ENCODE measurements at places on chromosomes 7 and 10. TPM values are rescaled to one million over a fixed set of nuclear protein-coding genes. Genes with fewer than 3 reads are reported as not detected.
A peak's percentile ranks its signal among the peaks of the same experiment; 100 is the strongest.

- DNase-seq = no peak
These were observed 257.6 kb upstream of the LRGUK start for GRCh38 chr7:133869556-133869955.

DNA sequence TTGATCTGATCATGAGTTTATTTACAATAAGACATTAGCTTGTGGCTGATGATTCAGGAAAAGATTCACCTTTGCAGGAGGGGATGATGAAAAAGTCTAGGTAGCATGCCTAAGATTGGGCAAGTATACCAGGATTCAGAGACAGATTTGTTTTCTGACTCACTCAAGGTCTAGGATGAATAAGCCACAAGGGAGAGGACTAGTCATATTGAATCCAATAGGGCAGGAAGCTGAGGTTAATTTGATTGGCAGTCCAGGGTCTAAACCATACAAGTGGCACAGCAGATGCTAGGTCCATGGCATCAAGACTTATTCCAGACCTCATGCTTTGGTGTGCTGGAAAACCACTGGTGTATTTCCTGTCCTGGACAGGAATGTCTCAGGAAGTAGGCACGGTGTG lies 1133.4 kb downstream of the XPNPEP1 start:
- DNase-seq = no peak

DNA sequence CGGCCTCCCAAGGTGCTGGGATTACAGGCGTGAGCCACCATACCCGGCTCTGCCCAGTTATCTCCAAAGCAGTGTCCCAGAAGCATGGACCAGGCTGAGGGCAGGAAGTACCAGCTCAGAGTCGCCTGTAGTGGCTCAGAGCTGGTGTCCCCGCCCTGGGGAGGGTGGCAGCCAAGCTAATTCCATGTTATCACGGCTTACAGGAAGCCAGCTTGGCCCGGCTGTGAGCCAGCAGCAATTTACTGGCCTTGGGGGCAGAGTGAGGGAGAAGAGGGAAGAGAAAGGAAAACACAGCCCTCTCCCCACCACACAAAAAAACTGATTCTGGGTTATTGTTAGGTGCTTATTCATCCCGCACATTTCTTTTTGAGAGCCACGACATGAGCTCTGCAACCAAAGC lies 88.1 kb downstream of the HIP1 start:
- no peak for DNase-seq

- DNase-seq = no peak
These were observed 22.4 kb downstream of the CFAP69 start for GRCh38 chr7:90267263-90267858.

DNA sequence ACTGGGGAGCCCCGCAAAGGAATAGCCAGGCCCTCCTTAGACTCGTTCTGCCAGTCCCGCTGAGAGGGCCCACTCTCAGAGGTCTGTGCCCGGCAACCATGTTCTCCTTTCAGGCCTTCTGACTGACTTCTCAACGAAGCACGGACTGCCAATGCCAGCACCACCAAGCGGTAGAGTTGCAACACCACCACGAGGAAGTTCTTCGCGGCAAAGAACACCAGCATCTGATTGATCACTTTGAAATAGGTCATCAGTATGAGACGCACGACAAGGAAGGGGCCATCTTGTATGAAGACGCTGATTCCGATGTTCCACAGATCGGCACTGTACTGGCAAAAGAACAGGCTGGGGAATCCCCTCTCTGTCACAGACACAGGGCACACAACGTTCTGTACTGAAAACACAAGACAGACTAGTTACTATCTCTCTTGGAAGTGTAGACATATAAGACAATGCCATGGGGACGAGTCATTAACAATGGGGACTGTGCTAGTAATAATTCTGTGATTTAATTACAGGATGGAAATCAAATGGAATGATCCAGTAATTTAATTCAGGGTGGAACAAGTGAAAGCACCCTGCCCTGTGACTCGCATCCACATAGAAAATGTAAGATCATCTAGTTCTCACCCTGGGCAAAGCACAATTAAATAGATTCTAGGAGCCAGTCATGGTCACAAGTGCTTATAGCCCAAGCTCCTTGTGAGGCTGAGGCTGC lies 42.7 kb downstream of the TMEM26 start:
- DNase-seq = no peak

DNA sequence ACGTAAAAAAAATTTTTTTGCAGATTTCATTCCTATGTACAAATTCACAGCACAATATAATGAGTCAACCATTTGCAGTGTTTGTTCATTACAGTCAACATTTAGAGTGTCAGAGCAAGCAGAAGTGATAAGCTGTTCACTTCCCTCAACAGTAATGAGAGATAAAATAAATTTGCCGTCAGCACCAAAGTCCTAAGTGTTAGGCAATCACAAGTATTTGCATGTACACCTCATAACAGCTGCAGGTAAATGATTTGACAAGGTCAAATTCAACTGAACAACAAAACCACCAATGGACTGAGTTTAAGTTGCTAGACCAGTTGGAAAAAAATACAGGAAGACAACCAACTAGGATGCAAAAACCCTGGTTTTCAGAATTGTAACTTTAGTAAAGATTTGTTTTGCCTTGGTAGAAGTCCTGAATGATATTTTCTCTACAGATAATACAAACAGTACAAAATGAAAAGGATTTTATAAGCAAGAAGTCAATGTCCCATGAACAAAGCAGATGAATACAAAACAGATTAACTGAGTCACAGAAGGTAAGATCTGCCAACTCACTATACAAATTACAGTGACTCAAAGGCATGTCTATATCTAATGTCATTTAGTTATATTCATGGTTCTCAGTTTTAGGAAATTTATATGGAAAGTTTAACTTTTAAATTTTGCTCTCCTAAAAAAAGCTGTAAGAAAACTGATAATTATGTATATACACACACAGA lies 10.4 kb downstream of the RAPGEF5 start:
- DNase-seq = no peak

DNA sequence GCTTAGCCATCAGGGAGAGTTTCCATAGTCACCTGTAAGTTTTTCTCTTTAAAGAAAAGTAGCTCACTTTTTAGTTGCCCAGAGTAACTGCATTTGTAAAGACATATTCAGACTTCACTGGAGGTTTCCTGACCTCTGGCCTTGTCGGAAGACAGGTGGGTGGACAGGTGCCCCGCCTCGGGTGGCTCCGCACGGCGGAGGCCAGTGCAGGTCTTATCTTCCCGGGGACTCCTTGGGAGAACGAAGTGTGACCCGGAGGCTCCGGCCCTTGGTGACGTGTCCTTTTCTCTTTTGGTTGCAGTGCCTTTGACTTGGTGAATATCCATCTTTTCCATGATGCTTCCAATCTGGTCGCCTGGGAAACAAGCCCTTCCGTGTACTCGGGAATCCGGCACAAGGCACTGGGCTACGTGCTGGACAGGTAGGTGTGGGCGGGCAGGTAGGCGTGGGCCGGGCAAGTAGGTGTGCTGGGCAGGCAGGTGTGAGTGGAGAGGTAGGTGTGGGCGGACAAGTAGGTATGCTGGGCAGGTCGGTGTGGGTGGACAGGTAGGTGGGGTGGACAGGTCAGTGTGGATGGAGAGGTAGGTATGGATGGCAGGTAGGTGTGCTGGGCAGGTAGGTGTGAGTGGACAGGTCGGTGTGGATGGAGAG lies 75.8 kb downstream of the NKX6-2 start:
- no peak for DNase-seq

DNA sequence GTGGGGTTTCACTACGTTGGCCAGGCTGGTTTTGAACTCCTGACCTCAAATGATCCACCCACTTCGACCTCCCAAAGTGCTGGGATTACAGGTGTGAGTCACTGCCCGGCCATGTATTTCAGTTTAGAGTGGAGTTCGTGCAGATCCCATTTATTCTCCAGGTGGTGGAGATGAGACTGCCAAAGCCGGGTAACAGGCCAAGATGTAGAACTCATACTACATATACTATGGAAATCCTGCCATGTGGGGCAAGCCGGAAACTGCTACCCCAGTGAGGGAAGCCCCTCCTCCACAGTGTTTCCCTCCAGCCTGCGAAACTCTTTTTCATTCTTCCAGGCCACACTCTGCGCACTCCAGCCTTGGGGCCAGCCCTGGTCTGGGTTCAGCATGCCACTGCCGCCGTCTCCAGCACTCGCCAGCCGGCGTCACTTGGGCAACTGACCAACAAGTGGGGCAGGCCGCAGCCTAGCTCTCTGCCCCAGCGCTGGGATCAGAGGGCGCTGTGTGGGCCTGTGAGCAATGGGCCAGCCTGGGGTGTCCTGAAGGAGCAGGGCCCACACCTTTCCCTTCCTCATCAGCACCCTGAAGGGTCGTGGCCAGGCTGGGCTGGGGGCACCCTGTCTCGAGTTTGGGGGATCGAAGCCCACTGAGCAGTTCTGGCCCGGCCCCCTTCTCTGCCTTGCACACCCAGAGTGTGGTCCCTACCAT lies 122.0 kb downstream of the TRRAP start:
- peak; percentile 52 for DNase-seq

DNA sequence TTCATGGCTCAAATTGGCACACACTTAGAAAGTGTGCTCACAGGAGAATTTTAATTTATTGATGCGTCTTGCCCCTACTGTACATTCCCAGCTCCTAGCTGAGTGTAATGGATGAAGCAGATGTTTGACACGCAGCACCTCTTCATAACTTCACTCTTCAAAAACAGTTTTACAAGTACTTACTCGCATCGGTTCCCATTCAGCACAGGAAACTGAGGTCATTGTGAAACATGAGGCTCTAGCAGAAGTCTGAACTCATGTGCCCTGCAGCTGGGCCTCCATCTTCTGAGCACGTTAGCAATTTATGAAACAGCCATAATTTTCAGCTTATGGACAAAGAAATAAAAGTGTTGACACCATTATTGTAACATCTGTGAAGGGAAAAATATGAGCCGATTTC lies 558.9 kb upstream of the MGMT start:
- no peak for DNase-seq

- no peak for DNase-seq
These were observed 5.9 kb downstream of the ADK start for GRCh38 chr10:74156919-74157289.

DNA sequence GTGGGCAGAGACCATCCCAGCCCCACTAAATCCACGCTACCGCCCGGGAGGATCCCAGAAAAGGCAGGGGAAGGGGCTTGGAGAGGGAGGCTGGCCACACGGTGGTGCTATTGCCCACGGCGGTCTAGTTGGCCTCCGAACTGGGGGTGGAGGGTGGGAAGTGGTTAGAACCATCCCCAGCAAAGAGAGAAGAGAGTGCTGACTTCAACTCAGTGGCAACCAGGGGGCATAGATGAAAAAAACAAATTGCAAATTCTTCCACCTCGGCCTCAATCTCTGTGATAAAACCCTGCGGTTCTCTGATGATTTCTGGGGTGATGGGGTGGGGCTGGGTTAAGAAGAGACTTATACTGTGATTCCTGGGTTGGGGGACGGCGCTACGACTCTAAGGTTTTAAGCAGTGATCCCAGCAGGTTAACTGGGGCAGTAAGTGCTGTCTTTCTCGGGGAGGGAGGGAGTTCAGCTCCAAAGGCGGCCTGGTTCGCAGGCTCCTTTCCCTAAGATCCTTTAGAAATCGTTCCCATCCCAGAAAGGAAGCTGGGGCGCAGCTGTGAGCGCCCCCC lies 154.5 kb upstream of the LYZL2 start:
- DNase-seq = peak; percentile 83

DNA sequence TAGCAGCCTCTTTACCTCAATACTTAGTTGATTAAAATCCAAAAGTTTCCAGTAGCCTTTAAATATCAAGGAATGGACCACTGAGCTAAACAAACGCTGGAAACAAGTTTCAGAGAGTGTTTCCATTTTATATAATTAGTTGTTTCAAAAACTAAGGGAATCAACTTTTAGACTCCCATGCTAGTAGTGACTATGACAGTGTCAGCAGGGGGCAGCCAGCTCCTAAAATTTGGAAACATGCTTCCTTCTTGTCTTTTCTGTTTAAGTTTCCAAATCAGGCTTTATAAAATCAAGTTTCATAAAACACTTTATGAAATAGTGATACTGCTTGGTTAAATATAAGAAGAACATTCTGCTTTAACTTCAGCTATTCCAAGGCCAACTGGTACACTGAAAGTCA lies 138.2 kb upstream of the TMEM229A start:
- DNase-seq = no peak

DNA sequence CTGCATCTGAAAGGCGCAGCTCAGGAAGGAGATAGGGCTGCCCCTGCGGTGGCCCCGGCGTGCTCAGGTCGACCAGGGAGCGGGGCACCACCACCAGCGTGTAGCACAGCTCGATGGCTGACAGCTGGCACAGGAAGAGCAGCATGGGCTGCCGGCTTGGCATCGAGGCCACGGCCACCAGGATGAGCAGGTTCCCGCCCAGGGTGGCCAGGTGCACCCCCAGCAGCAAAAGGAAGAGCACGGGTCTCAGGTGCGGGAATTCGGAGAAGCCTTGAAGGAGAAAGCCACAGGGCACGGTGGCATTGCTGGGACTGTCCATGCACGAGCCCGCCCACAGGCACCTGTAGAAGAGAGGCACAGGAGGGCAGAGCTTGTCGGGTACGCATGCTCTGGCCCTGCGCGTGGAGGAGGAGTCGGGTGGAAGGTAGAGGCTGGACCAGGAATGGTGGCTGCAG lies 33.9 kb downstream of the TAS2R41 start:
- DNase-seq = no peak

LIPN gene
- not detected for total RNA-seq
